ENCODE measurements at places on chromosomes 11 and 22. TPM values are rescaled to one million over a fixed set of nuclear protein-coding genes. Genes with fewer than 3 reads are reported as not detected.

The CFAP300 gene
- total RNA-seq, result 4.7 TPM

The MRGPRX3 gene
- not detected for total RNA-seq

The CECR2 gene
- total RNA-seq, result not detected

The NCAM1 gene
- 2.9 TPM for total RNA-seq

The PLA2G3 gene
- 0.43 TPM for total RNA-seq

The SPI1 gene
- total RNA-seq, result not detected

The PHETA2 gene
- 21.2 TPM for total RNA-seq

GRCh38 chr22:26689513-26690301, 32.3 kb downstream of the MIAT start:
- DNase-seq, result no peak

GRCh38 chr22:27032091-27032761, 374.8 kb downstream of the MIAT start:
- no peak for DNase-seq

DNA sequence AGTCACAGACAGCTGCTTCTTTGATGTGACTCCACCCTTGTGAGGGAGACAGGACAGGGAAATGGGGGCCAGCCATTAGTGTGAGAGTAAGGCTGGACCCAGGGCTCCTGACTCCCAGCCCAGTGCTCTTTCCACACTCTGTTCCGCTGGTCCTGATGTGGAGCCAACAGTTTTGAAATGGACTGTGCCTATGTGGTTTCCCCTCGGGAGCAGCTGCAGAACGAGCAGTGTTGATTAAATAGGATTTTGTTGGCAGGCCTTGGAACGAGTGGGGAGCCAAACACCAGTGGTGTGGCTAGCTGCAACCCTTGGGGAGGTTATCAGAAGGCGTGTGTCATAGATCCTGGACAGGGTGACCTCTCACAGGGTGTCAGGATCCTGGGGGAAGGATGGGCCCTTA, 66.5 kb upstream of the AMPD3 start:
- DNase-seq, result no peak

- DNase-seq, result no peak
Observed at GRCh38 chr11:111512296-111513239, at the start of gene BTG4. BTG4 (minus strand) TSS chr11:111512386; CDS start chr11:111498776, 13,610 bp downstream.

DNA sequence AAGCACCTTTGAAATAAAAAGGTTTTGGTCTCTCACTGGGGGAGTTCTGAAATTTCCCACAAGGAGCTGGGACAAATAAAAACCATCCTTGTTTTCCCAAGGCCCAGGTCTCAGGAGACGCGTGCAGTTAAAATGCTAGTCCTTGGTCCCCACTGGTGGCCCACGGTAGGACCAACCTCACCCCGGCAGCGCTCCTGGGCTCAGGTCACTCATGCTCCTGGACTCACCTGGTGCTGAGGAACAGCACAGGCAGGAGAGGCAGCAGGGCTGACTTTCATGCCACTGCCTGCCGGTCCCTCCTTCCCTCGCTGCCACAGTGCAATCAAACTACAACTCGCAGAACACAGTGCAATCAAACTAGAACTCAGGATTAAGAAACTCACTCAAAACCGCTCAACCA, 356.8 kb upstream of the CCDC179 start:
- DNase-seq, result no peak

Data from fibroblast of villous mesenchyme (primary cell).